NCI-H460 (cell line): ENCODE measurements at places on chromosomes 6 and 20. TPM values are rescaled to one million over a fixed set of nuclear protein-coding genes. Genes with fewer than 3 reads are reported as not detected.

DNA sequence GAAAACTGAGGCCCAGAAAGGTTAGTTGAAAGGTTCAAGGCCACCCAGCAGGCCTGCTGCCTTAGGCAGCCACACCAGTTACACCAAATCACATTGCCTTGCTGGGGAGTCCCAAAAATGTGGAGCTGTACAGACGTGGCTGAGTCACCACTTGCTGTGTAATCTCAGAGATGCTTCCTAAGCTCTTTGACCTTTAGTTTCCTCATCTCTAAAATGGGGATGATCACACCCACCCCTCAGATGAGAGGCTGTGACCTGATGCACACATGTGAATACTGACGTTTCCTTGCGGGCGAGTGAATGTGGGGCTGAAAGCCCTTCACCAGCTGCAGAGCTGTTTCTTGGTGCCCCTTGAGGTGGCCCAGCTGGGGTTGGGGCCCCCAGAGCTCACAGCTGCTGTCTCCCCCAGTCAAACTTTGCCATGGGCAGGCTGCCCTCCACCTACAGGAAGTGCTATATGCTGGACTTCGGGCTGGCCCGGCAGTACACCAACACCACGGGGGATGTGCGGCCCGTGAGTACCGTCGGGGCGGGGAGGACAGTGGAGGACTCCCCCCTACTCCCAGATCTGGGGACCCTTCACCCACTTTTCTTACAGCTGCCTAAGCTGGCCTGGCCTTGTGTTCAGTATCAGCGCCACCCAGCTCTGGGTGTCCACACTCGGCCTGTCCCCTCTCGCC, 11.0 kb downstream of the TTBK1 start:
- no peak for DNase-seq

- DNase-seq: no peak
Measured at GRCh38 chr6:108914235-108915022, 66.2 kb downstream of the ARMC2 start.

- DNase-seq: no peak
Measured at GRCh38 chr20:40687384-40688128, 1.5 kb downstream of the MAFB start.

DNA sequence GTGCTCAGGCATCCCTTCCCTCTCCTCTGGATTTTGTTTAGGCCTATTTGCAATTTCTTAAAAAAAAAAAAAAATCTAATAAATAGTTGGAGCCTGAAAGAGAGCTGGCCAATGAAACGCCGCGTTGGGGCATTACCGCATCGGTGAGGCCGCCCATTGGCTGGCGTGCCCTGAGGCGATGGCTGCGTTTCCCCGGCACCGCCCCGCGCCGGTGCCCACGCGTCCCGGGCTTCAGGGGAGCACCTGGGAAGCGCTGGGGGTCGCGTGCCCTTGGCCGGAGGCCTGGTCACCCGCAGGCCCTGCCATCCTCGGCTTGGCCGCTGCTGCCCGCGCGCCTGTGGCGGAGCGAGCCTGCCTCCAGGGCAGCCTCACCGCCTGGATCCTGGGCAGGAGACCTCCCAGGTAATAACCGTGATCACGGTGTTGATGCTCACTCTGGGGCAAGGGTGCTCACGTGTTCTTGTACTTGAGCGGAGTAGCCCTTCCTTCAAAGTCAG, 155.4 kb downstream of the NRN1 start:
- DNase-seq: no peak

Gene IRF4
- 0.67 and 1.0 TPM in 2 replicates for total RNA-seq

Gene TRIM10
- not detected in 2 replicates for total RNA-seq

DNA sequence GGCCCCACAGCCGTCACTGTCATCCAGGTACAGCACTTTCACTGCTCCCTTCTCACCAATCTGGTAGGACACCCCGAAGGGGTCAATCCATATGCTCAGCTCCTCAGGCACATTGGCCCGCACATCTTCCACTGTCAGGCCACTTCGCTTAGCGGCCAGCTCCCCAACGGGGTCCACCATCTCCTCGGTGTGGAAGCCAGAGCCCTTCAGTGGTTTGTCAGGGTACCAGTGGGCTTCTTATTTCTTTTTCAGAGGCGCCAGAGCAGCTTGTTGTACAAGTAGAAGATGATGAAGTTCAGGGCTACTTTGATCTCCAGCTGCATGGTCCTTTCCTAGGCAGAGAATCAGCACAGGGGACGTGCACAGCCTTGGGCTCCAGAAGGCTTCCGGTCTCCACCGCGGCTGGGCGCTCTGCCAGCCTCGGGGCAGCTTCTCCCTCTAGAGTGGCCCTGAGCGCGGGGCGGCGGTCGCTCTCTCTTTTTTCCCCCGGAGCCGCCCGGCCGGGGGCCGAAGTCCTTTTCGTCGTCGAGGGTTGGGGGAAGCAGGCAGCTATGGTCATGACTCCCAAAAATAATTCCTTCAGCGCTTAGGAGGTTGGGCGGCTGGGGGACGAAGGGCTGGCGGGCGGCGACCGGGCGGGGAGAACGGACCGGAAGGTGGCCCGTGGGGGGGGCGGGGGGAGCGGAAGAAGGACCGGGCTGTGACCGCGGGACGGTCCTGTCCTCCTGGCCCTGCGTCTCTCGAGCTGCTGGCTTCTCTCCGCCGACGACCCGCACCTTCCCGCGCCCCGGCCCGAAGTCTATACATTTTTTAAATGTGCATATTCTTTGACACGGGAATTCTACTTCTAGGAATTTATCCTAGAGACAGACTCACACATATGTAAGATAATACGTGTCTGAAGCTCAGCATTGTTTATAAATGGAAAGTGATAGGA, 6.5 kb upstream of the ZSCAN9 start:
- DNase-seq: peak; percentile 38

DNA sequence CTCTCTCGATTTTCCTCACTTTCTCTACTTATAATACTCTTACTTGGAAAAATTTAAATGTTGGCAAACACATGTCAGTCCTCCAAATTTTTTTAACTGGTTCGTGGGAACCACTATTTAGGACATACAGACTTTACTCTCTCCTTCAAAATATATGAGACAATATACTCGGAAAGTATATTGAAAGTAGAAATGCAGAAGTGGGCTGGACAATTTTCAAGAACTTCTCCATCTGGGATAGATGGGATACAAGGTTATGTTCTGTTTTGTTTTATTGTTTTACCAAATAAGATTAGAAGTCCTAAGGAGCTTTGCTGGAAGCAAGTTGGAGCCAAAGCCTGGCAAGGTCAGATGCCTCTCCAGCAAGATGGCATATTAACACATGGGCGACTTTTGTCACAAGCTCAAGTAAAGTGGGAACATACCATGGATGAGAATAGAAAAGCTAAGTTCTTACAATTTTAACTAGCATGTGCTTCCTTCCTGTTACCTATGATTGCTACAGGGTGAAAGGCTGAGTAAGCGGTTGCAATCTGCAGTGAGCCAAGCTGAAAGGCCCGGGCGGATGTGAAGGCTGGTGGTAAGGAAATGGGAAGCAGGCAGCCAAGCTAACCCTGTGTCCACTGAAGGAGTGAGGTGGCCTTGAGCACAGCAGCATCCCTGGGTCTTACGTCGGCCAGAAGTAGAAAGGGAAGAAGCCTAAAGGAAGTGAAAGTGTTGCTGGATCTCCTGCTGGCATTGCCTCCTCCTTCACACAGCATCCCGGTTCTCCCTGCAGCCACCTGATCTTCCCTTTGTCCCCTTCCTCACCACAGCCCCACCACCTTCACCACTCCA, 7.1 kb downstream of the MAP3K5 start:
- no peak for DNase-seq
